ENCODE measurements at places on chromosomes 3 and 15.

DNA sequence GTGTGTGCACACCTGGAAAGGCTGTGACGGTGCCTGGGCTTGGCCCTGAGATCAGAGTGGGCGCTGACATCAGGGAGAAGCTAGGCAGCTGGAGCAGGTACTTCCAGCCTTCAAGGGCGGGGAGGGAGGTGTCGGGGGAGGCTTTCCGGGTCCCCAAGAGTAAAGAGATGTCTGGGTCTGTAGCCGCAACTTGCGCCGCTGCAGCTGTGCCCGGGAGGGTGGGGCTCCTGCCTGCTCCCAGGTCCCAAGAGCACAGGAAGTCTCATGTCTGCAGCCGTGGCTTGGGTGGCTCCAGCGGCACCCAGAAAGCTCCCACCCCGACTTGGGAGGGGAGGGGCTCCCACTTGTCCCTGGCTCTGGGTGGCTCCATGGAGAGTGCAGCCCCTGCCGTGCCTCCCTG is 103.2 kb upstream of the BNIP2 start:
- no peak for DNase-seq

DNA sequence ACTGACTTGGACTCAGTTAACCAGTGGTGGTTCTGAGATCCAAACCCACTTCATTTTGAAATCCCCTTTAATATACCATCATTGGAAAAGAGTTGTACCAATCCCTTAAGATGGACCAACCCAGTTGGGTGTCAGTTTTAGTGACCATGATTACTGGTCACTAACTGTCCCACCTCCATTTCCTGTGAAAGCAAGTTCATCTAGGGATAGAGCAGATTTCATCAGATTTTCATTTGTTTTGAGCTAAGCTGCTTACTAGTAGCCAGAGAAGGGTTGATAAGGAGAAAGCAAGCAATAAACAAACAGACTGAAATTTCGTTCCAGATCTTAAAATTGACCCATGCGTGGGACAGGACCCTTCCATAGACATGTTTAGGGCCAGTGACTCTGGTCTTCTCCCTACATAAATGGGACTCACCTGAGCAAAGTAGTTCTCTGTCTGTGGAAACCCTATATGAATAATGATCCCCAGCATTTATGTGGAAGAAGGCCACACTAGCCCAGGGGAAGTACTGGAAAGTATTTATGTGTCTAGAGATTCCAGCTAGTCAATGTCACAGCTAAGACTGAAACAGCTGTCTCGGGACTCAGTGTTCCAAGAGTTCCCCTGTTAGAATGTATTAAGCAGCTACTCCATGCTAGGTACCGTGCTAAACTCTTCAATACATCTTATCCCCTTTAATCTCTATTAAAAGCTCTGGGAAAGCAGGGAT is 196.0 kb upstream of the BCL6 start:
- DNase-seq, result no peak

GRCh38 chr3:40878464-40878905 is 320.8 kb upstream of the CTNNB1 start:
- no peak for DNase-seq

GRCh38 chr3:100456745-100457144 is 35.7 kb upstream of the TMEM45A start:
- no peak for DNase-seq

DNA sequence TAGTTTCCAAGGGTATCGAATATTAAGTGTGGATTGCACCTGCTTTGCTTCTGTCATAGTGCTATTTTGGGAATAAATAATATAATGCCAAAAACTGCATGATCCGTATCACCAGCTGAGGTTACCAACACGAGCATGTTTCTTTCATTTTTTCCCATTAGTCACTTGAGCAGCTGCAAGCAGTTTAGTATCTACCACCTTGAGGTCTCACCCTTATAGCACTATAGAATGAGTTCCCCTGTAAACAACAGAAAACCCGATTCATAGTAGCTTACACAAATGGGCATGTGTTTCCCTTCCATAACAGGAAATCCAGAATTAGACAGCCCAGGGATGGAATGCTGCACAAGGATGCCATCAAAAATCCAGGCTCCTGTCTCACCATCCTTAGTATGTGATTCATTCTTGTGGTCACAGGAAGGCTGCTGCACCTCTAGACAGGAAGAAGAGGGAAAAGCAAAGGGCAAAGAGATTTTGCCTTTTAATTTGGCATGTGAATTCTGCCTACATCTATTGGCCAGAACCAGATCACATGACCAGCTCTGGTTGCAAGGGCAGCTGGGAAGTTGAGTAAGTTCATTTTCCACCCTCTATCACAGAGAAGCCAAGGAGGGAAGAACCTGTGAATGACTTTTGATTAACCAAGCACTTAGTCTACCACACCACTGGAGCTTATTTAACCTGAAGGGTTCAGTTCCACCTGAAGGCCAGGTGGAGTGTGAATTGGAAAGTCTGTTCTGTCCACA is 91.3 kb upstream of the SLC25A36 start:
- DNase-seq, result no peak

- no peak for DNase-seq
Measured at GRCh38 chr3:52879090-52879489, 18.3 kb downstream of the STIMATE start.

DNA sequence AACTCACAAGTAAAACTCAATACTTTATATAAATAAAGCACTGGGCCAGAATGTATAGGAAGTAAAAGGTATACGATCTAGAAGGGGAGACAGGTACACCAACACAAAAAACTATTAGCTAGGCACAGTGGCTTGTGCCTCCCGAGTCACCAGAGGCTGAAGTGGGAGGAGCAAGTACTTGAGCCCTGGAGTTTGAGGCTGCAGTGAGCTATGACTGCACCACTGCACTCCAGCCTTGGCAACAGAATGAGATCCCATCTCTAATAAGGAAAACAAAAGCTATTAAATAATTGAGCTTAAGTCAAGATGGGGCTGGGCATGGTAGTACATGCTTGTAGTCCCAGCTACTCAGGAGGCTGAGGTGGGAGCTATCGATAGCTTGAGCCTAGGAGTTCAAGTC is 17.0 kb downstream of the PIK3CB start:
- no peak for DNase-seq

DNA sequence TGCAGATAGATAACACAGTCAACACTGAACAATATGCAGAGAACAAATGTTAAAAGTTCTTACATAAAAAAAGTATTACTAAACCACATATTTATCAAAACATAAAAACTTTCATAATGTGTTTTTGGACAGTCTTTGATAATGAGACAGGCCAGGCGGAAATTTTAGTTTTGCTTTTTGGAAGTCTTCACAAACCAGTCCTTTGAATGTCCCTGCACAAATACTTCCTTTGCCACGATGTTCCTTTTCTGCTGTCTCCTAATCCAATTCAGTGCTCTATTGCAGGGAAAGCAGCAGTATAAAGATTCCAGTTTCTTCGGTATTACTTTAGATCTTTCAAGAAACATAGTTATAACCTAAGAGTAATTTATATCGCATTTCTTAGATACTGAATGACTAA is 135.9 kb downstream of the TBL1XR1 start:
- DNase-seq, result no peak

- no peak for DNase-seq
Measured at GRCh38 chr3:4722103-4722502, 229.0 kb downstream of the ITPR1 start.

GRCh38 chr15:90200534-90201129 is 498 bp upstream of the SEMA4B start:
- DNase-seq, result no peak

GRCh38 chr3:144165482-144165881 is 193.9 kb downstream of the DIPK2A start:
- no peak for DNase-seq

GRCh38 chr15:82898961-82899360 is 53.6 kb downstream of the HOMER2 start:
- DNase-seq, result no peak

DNA sequence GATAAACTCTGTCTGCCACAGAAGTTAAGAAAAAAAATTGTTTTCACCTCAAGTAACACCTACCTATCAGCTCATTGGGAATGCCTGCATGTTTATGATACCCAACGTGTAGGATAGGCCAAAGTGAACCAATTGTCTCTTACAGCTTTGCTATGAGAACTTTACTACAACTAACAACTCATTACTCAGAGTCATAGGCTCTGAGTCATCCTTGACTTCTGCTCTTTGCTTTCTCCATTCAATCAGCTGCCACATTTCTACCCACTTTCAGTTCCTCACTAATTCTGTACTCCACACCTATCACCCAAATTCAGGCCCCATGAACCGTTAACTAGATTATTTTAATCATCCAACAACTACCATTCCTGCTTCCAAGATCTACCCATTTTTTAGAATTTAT is 843.9 kb downstream of the TUSC7 start:
- no peak for DNase-seq

GRCh38 chr3:171904829-171905228 is 61.7 kb downstream of the TMEM212 start:
- no peak for DNase-seq

DNA sequence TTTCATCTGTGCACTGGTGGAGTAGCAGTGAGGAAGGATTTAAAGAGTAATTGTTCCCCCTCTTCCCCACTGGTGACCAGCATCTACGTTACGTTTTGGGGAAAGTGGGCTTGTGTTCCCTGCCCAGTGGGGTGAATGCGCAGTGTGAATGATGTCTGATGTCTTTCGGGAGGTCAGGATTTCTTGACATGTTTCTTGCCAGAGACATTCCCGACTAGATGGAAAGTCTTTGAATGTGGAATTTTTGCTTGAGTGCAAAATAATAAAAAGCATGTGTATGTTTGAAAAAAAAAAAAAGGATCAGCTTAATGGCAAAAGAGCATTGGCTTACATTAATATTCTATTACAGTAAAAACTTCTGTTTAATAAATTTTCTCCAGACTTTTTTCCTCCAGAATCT is 632.2 kb downstream of the FOXP1 start:
- DNase-seq, result no peak

GRCh38 chr15:38743147-38743546 is 178.5 kb upstream of the RASGRP1 start:
- no peak for DNase-seq

GRCh38 chr3:138464491-138464860 is 30.1 kb downstream of the ESYT3 start:
- no peak for DNase-seq

- no peak for DNase-seq
Measured at GRCh38 chr3:177597311-177598096, 400.2 kb upstream of the TBL1XR1 start.

GRCh38 chr3:5123937-5124336 is 1.8 kb downstream of the ARL8B start:
- no peak for DNase-seq

DNA sequence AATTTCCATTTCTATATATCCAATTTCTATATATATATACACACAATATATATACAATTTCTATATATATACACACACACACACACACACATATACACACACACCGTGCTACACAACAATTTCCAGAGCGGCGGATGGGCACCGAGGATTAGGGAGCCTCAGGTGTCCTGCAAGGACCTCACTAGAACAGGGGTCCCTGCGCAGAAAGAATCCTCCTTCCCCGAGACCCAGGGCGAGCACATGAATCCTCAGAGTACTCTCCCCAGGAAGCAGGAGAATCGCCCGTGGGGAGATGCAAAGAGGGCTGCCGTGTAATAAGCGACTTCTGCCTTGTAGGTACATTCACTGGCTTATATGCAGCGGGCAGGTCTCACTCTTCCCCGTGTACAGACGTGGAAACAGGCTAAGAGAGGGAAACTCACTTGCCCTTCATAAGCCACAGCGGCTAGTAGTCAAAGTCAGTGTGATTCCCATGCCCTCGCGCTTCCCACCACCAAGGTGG is 467 bp downstream of the PIF1 start:
- no peak for DNase-seq

DNA sequence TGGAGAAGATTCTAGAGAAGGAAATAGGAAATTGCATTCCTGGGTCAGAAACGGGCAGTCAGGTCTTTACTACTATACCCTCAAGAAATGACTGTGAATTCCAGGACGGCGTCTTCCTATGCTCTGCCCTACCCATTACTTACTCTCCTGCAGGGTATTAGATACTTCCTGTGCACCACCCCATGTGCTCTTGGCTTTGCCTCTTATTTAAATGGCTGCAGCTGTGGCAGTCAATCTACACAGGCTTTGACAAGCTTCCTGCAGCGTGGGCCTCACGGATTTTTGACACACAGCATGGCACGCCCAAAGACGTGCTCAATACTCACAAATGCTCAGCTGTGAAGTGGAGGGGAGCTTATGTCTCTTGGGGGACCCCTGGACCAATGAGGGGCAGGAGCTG is 206.1 kb downstream of the SV2B start:
- no peak for DNase-seq

- no peak for DNase-seq
Measured at GRCh38 chr3:22982981-22983587, 220.0 kb upstream of the UBE2E2 start.

GRCh38 chr15:40310001-40310959 is 2.5 kb upstream of the PLCB2 start:
- no peak for DNase-seq

GRCh38 chr3:14141144-14141543 is 16.3 kb downstream of the TMEM43 start:
- no peak for DNase-seq

GRCh38 chr3:4850211-4850927 is 128.9 kb upstream of the BHLHE40 start:
- no peak for DNase-seq

DNA sequence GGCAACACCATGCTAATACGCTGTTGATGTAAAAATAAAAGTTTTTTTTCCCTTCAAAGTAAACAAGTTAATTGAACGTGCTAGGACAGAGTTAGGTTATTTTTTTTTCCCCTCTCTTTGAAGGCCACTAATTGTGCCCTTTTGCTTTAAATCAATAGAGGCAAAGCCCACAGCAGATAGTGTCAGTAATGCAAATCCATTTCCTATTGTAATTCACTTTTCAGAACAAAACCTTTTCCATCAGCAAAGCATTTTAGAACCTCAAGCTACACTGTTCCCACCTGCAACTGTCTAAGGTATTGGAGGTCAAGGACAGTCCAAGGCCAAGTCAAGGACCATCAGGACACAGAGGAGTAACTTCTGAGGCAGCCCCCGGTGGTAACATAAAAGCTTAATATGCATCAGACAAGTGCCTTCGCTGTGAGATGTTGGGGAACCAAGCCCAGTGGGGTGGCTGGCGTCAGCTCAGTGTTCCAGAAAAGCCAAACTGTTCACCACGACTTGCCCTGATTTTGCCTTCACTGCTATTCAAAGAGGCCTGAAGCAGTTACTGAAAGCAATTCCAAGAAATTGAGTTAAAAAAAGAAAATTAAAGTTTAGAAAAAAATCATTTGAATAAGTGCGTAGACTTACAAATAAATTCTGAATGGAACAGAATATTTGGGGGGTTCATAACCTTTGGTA is 65.8 kb upstream of the ICE2 start:
- no peak for DNase-seq

DNA sequence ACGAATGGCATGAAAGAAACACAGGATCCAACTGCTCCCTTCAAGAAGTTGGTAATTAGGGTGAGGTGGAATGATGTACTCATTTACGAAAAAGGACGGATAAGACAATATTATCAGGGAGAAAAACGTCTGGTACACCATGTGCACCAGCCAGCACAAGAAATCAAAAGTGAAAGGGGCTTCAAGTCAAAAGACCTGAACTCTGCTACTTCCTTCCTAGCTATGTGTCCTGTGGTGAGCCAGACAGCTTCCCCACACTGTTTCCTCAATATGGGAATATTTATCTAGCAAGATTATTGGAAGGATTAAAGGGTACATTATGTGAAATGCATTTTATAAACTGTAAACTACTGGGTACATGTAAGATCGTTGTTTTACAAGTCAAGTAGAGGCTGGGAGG is 33.9 kb downstream of the RAB27A start:
- no peak for DNase-seq
